Panc1 (cell line): ENCODE measurements at places on chromosomes 1 and 21.

DNA sequence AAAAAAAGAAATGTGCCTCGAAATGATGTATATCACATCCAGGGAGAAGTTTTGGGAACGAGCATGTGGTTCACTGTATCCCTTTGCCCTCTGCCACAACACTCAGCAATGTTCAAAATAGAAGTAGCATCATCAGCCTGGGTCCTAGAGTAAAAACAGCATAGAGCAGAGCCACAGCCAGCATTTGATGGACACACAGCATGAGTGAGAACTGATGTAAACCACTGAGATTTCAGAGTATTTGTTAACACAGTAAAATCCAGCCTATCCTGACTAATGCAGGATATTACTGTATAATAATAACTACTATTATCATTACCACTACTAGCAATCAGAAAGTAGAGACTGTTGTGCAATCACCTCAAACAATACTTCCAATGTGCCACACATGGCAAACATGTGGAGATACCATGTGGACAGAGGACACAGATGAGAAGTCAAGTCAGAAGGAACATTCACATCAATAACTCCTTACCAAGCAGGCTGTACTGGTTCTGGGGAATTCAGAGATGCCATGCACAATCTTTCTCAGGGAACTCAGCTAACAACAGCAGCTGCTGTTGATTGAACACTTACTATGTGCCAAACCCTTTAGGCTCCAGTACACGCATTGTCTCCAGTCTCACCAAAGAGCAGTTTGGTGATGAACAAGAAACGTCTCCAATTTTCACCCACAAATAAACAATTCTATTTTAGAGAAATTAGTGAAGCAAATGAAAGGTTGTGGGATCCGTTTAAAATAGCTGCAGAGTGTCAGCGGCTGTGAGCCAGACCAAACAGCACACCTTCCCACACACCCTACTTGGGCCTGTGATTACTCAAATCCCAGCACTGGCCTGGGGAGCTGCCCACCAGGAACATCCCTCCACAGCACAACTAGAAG, 16.6 kb upstream of the GFI1 start:
- no peak for DNase-seq

GRCh38 chr1:46517010-46517600, 27.5 kb downstream of the DMBX1 start:
- DNase-seq, result no peak

- DNase-seq, result no peak
Measured at GRCh38 chr1:25799352-25799934, 550 bp upstream of the SELENON start.

GRCh38 chr1:3011631-3012455, 9.4 kb upstream of the ACTRT2 start:
- no peak for DNase-seq

GRCh38 chr1:8201331-8201861, 116.5 kb upstream of the SLC45A1 start:
- no peak for DNase-seq

- DNase-seq, result no peak
Measured at GRCh38 chr1:235601104-235601503, 48.5 kb downstream of the GNG4 start.

GRCh38 chr1:38616846-38617245, 242.7 kb downstream of the RRAGC start:
- DNase-seq, result no peak

GRCh38 chr1:94606471-94606870, 64.9 kb upstream of the F3 start:
- no peak for DNase-seq

DNA sequence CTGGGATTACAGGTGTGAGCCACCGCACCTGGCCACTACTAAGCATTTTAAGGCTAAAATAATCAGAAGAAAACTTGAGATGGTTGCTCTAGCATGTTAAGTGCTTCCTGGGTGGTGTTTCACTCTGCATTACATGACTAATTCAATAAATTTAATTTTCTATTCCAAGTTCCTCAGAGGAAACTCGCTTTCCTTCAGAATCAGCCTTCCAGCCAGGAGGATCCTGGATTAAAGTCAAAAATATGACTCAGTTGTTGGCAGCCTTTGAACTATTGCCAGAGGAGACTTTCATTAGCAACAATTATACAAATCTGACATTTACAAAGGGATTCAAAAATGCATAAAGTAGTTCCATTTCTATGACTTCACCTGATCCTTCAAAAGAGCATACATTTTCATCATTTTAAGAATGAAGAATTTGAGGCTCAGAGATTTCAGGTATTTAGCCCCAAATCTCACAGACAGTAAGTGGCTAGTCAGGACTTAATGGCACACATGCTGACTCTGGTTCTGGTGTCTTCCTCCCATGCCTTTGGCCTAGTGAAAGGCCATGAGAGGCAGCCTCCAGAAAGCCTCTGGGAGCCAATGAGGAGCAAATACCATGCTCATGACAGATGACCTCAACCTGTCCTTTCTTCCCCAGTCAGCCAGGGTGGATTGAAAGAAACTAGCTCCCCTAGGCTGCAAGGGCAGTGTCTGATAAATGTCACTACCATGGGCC, 115.7 kb downstream of the MAP3K21 start:
- no peak for DNase-seq

GRCh38 chr1:7049913-7050625, 264.8 kb downstream of the CAMTA1 start:
- DNase-seq, result no peak

DNA sequence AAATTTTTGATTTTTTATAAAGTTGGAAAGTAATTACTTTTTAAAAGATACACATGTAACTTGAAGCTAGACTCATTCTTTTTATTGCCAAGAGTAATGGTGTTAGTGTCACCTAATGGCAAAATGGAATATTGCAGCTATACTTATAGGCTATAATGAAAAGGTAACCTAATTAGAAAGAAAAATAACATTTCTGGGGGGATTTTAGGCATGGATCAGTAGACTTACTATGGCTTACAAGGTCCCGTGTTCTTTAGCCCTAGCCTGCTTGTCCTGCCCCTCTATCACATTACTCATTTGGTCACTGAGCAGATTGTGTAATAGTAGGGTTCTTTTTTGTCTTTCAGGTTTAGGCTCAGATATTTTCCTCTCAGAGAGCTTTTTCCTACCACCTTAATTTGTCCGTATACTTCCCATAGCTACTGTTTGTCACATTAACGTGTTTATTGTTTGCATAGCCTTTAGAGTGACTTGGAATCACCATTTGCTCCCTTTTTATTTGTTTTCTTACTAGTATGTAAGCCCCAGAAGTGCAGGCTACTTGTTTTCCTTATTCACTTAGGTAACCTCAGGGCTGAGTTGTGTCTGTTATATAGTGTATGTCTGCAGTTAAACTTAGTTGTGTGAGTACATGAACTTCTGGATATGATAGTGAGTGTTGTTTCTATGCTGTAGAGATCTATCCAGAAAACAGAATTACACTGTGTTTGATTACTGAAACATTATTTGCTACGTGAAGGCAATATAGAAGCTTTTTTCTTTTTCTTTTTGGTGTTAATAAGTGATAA, 58.7 kb downstream of the RABGAP1L start:
- peak; percentile 17 for DNase-seq

GRCh38 chr1:226061068-226061840, 1.3 kb upstream of the H3-3A start:
- no peak for DNase-seq

GRCh38 chr1:56326056-56326455, 253.3 kb downstream of the PLPP3 start:
- no peak for DNase-seq

- DNase-seq, result no peak
Measured at GRCh38 chr1:151612501-151613281, 841 bp downstream of the SNX27 start.

GRCh38 chr1:110455151-110455550, 4.2 kb downstream of the PROK1 start:
- DNase-seq, result no peak

GRCh38 chr1:6054596-6054995, 8.9 kb downstream of the KCNAB2 start:
- DNase-seq, result no peak

DNA sequence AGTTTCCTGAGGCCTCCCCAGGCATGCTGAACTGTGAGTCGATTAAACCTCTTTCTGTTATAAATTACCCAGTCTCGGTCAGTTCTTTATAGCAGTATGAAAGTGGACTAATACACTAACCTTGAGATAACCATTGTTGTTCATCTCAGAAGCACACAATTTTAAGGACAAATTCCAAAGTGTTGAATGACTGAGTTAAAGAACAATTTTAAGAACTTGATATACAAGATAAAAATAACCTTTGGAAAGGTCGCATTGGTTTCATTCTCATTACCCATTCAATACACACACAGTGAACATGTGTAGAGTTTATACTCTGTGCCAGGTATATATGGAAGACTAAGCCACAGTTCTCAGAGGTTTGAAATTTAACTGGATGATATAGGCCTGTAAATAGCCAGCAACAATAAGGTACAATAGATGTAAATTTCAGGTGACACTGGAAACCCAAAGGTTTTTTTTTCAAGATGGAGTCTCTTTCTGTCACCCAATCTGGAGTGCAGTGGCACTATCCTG, 19.1 kb upstream of the SRSF10 start:
- no peak for DNase-seq

- no peak for DNase-seq
Measured at GRCh38 chr1:1162597-1163537, 10.8 kb upstream of the TTLL10 start.

GRCh38 chr1:206672011-206672688, 12.6 kb upstream of the MAPKAPK2 start:
- no peak for DNase-seq

DNA sequence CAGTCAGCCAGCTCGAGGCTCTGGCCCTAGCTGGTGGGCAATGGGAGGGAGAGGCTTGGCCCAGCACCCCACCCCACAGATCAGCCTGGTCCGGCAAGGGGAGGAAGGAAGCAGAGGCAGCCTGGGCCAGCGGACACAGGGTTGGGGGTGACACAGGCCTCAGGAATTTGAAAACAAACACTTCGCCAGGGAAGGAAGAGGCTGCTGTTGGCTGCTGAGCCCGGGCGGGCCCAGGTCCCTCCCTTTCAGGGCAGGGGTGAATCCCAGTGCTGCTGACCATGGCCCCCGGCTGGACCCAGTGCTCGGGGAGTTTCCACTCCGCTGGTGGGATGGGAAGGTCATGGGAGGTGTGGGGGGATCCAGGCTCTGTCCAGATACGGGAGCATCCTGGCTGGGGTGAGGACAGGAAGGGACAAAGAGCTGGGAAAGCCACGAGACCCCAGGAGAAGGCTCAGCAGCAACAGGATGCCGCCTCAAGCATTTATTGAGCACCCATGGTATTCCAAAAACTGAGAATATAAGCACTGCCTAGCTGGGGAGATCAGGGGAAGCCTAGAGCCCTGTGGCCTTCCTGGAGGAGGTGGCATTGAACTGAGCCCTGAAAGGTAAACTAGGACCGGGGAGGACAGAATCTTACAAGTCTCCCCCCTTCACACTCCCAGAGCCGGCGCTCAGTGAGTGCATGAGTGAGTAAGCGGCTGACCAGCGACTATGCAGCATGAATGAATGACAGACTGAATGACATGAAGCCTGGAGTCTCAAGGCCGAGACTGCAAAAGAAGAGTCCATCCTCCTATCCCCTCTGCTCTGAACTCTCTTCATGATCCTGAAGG, 26.2 kb upstream of the EPHA2 start:
- DNase-seq, result no peak

GRCh38 chr1:171166361-171166760, 18.7 kb upstream of the FMO2 start:
- DNase-seq, result no peak
